ENCODE measurements at places on chromosomes 16 and 17. TPM values are rescaled to one million over a fixed set of nuclear protein-coding genes. Genes with fewer than 3 reads are reported as not detected.

Gene TPSG1
- not detected for total RNA-seq

Gene TP53TG3D
- total RNA-seq = not detected

Gene CX3CL1
- 11.2 TPM for total RNA-seq

Gene USP43
- total RNA-seq = 4.3 TPM

Gene SLC16A5
- 2.1 TPM for total RNA-seq

Gene PARD6A
- total RNA-seq = 2.5 TPM

Gene PRSS36
- total RNA-seq = not detected

Gene VAT1L
- total RNA-seq = not detected

Gene PPP4C
- 84.7 TPM for total RNA-seq

Measured in chondrocyte (in vitro differentiated cells).